ENCODE measurements at places on chromosomes 7 and 10.

- no peak for DNase-seq
Observed at GRCh38 chr10:23543691-23544380, 105.0 kb downstream of the OTUD1 start.

GRCh38 chr10:113565364-113565763 is 12.5 kb downstream of the HABP2 start:
- DNase-seq, result no peak

- no peak for DNase-seq
Observed at GRCh38 chr7:27950123-27950522, 210.2 kb downstream of the TAX1BP1 start.

DNA sequence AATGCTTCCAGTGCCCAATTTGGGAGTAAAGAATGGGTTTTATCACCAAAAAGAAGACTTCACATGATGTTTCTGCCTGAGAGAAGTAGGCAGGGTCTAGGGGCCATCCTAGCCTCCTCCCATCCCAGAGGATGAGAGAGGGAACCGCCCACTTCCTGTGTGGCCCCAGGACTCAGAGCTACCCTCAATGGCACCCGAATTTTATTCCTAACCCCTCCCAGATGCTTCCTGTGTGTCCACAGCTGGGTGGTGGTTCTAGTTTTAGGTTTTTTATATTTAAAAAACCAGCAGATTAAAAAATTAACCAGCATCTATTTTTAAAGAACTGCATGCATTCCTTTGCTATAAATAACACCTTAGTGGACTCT is 583.5 kb downstream of the PTPRN2 start:
- DNase-seq, result no peak

GRCh38 chr7:48976253-48976652 is 51.9 kb downstream of the CDC14C start:
- no peak for DNase-seq

GRCh38 chr10:110870823-110871297 is 868 bp upstream of the PDCD4 start:
- DNase-seq, result no peak

DNA sequence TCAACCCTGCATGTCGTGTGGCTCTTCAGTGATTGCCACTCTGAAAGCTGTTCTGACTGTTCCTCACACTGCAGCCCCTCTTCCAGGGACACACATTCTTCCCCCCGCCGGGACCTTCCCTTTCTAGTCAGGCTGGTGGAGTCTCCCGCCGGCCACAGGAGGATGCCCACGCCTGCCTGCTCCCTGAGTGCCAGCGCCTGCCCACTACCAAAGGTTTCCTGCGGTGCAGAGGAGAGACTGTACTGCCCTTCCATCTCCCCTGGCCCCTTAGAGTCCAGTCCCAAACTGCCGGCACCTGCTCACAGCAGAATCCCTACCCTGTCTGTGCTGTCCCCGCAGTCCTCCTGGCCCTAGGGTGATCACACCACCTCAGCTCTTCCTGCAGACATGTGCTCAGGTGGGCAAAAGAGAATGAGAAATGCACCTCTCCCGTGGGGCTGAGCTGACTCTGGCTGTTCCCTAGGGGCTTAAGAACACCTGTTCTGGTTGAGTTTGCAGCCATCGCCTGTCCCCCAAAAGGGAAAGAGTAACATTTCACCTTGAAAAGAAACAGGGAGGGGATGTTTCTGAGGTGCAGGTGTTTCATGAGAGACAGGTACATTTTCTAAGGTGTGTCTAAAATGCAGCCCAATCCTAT is 1.4 kb downstream of the PODXL start:
- DNase-seq, result no peak

- DNase-seq, result no peak
Observed at GRCh38 chr10:56449770-56450169, 88.7 kb upstream of the ZWINT start.

- DNase-seq, result no peak
Observed at GRCh38 chr7:155531681-155532080, 14.7 kb downstream of the CNPY1 start.

DNA sequence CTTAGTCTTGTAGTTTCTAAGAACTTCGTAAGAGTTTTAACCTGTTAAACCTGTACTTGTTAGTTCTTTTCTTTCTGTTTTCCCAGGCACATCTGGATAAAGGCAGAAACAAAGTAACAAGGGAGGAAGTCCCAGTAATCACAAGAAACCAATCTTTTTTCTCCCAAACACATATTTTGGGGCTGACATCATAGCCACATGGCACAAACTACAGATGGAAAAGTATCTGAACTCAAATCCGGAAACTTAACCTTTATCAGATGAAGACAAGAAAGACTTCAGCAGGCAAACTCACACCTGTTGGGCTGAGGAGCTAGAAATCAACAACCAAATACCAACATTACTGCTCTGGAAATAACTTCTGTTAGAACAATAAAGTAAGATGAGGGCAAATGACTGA is 67.1 kb downstream of the CUBN start:
- no peak for DNase-seq

- no peak for DNase-seq
Observed at GRCh38 chr10:111146025-111146640, 69.3 kb downstream of the ADRA2A start.

GRCh38 chr7:41117431-41117830 is 585.5 kb downstream of the INHBA start:
- DNase-seq, result no peak

DNA sequence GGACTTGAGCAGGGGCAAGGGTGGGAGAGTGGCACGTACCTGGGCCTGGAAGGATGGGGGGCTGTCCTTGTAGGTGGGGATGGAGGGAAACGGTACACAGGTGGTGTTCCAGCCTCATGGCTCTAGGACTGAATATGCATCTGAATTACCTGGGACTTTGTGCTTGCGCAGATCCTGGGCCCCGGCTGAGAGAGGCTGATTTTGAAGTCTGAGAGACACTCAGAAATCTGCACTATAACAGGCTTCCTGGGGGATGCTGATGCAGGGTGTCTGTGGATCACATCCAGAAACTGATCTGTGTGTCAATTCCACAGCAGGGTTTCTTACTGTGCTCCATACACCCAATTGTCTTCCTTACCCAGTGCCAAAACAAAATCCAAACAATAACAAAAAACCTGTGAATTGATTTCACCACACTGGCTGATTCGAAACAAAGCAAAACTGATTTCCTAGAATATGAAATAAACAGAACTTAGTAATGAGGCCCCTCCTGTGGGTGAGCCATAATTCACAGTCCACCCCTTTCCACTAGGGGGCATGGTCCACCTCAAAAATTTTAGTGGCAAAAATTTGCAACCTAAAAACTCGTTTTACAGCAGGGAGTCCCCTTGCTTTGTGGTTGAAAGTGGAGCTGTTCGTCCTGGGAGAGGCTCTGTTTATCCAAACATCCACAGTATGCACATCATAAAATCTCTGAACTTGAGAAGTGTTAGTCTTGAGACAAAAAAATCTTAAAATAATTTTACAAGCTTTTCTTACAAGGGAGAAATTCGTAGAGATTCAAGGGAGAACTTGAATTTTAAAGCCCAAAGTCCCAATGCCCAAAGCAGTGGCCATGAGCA is 32.0 kb upstream of the PLEKHA1 start:
- DNase-seq, result no peak

DNA sequence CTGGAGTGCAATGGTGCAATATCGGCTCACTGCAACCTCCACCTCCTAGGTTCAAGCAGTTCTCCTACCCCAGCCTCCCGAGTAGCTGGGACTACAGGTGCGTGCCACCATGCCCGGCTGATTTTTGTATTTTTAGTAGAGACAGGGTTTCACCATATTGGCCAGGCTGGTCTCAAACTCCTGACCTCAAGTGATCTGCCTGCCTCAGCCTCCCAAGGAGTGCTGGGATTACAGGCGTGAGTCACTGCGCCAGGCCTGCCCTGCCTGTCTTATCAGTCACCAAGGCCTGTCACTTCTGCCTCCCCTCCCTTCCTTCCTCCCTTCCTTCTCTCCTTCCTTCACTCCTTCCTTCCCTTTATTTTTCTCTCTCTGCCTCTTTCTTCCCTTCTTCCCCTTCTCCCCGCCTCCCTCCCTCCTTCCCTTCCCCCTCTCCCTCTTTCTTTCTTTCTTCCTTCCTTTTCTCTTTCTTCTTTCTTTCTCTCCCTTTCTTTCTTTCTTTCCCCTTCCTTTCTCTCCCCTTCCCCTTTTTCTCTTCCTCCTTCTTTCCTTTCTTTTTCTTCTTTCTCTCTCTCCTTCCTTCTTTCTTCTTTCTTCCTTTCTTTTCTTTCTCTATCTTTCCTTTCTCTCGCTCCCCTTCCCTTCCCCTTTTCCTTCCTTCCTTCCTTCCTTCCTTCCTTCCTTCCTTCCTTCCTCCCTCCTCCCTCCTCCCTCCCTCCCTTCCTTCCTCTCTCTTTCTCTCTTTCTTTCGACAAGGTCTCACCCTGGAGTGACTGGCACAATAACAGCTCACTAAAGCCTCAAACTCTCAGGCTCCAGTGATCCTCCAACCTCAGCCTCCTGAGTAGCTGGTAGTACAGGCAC is 3.1 kb upstream of the ST7 start:
- no peak for DNase-seq

- DNase-seq, result no peak
Observed at GRCh38 chr10:3248526-3249306, 76.1 kb upstream of the PITRM1 start.
